Stimulated activated CD4-positive, alpha-beta T cell treated with anti-CD3 and anti-CD28 coated beads, Interleukin-12 subunit alpha, Interleukin-12 subunit beta, amount 100 ng/mL, for 4 hours (primary cell): ENCODE measurements at places on chromosomes 6 and 20.

- peak; percentile 65 for DNase-seq
Observed at GRCh38 chr20:8131598-8132483, at the start of gene PLCB1. PLCB1 (plus strand) TSS chr20:8132266; CDS start chr20:8132652, 386 bp downstream.

GRCh38 chr6:109174916-109175315, 79.6 kb downstream of the CEP57L1 start:
- no peak for DNase-seq

DNA sequence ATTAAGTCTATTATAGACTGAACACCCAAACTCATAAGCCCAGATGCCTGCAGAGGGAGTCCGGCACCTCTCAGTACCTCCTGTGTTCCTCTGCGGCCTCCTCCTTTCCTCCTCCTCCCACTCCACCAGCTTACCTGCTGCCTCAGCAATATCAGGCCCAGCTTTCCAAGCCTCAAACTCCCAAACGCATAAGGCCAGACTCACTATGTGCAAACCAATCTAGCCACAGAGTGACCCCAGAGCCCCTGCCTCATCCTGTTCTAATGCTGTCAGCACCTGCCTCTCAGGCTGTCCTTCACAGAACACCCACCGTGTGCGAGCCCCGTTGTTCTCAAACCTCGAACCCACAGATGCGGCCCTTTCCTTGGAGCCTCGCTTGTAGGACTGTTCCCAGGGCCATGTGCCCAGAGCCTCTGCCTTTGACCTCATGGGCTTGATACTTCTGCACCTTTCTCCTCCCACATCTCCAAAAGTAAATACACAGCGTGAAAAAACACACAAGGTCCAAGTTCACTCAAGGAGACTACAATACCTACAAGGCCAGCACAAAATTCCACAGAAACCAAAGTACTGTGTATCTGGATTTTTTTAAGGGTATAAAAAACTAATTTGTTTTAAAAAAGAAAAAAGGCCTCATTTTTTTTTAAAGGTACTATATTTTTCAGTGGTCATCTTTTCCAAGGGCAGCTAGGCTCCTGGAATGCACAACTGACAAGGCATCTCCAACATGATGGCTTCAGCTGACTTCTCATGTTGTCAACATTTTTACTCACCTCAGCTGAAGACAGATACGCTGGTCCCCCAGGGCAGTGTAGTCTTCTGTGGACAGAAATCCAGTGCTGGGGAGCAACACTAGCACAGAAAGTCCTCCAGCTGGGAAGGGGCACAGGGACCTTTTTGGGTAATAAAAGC, 52.3 kb downstream of the ABHD12 start:
- DNase-seq, result no peak

- DNase-seq, result no peak
Observed at GRCh38 chr20:37968841-37969401, 64.3 kb downstream of the TTI1 start.

- DNase-seq, result no peak
Observed at GRCh38 chr6:66731310-66731709, 1024.3 kb upstream of the EYS start.
